ENCODE measurements at places on chromosomes 16 and 17.

DNA sequence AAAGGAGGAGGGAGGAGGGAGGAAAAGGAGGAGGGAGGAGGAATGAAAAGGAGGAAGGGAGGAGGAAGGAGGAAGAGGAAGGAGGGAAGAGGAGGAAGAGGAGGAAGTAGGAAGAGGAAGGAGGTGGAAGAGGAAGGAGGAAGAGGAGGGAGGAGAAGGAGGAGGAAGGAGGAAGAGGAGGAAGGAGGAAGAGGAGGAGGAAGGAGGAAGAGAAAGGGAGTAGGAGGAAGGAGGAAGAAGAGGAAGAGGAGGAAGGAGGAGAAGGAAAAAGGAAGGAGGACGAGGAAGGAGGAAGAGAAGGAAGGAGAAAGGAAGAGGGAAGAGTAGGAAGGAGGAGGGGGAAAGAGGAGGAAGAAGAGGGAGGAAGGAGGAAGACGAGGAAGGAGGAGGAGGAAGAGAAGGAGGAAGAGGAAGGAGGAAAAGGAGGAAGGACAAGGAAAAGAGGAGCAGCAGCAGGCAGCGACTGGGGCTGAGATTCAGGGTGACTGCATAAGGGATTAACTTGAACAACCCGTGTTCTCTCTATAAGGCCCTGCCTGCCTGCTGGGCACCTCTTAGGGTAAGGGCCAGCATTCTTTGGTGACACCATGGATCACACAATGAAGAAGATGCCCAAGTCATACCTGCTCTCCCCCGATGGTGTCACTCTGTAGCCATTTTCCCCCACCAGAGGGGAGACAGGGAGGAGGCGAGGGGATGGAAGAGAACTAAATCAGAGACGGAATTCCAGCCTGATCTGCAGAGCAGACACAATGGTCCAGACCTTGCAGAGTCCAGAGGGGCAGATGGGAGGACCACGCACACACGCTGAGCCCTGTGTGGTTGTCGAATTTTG, 1.4 kb upstream of the IL34 start:
- DNase-seq = no peak

GRCh38 chr17:9361188-9361955, 214.2 kb downstream of the STX8 start:
- peak; percentile 50 for DNase-seq

DNA sequence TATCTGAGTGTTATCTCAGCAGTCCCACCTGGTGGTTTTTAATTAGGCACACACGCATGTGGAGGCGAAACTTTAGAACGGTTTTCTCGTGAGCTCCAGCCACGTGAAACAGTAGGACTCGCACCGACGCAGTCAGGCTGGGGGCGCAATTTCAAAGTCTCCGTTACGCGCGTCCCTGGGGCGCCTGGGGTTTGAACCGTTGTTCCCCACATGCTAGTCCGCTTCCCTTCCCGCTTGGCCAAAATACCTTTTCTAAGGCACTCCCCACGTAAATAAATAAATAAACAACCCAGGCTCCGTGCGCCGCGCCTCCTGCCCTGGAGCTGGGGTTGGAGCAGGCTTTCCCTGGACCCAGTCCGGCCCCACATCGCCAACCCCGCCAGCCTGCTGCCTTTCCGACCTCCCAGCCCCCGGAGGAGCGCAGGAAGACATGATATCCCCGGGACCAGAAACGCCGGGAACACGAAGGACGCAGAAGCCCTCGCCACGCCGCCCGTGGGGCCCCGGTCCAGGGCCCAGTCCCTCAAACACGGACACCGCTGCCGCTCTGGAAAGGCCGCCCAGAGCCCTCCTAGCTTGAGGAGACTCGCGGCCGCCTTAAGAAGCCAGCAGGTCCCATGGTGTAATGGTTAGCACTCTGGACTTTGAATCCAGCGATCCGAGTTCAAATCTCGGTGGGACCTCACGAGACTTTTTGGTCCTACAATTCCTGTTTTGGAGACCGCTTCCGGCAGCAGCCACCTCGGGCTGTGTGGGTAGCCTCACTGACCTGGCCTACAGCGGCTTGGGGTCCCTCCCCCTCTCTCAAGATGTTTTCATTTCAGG, 18.2 kb downstream of the GNGT2 start:
- DNase-seq = peak; percentile 43

GRCh38 chr16:85768199-85768598, 17.3 kb upstream of the C16orf74 start:
- DNase-seq = no peak

GRCh38 chr17:29838961-29839360, 91.1 kb downstream of the SSH2 start:
- DNase-seq = no peak

DNA sequence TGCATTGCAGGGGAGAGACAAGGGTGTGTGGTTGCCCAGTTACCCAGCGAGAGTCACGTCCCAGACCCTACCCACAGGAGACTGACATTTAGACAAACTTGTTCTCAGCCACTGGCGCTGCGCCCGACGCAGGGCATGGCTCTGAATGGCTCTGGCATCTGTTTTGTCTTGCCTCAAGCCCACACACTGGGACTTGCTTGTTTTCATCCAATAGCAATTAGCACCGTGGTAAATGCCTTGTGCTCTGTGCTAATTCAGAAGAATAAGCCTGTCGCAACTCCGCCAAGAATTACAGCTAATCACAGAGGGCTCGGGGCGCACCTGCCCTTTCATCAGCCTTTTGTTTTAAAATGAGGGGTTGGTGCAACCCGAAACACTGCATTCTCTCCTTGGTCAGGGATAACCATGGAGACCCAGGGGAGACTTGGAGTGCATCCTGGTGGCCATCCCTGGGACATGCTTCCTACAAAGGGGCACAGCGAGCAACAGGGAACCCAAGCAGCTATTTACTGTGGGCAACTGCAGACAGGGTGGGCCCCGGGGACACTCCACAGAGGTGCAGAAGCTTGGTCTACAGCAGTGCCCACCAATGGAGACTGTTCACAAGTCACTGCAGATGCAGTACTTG, 220.6 kb upstream of the ZFHX3 start:
- no peak for DNase-seq

GRCh38 chr17:69447726-69448125, 33.2 kb downstream of the MAP2K6 start:
- no peak for DNase-seq

- no peak for DNase-seq
These were observed 28.2 kb downstream of the NEUROD2 start for GRCh38 chr17:39579318-39580081.

- no peak for DNase-seq
These were observed 141.9 kb upstream of the SDK2 start for GRCh38 chr17:73785958-73786743.

Data from epithelial cell of proximal tubule (primary cell).